Stimulated activated CD8-positive, alpha-beta memory T cell treated with anti-CD3 and anti-CD28 coated beads, Interleukin-4, amount 100 ng/mL, for 1 hour (primary cell): ENCODE measurements at places on chromosomes 1 and 21.

DNA sequence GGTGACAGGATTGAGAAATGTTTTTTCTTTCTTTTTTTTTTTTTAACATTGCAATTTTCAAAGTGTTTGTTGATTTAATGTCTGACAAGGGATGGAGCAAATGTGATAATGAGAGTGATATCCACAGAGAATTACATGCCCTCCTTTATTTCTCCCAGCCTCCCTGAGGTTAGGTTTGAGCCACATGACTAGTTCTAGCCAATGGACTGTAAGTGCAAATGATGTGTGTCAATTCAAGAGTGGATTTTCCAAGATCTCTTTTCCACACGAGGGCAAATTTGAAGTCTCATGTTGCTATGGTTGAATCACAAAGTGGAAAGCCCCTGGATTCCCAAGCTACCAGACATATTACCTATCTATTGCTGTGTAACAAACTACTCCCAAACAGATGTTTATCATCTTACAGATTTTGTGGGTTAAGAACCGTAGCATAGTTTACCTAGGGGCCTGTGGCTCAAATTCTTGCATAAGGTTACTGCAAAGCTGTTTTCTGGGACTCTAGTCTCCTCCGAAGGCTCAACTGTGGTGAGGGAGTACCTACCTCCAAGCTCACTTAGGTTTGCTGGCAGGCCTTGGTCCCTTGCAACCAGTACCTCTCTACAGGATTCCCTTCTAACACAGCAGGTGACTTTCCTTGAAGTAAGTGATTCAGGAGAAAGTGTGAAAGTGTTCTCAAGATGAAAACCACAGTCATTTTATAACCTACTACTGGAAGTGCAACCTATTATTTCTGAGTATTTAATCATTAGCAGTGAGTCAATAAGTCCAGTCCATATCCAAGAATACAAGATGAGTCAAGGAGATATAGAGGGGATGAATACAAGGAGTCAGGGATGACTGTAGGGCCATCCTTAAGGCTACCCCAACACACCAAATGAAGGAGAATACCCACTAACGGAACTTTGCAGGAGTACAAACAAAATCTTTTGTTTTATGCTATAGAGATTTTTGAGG is 533.6 kb downstream of the PTPRC start:
- no peak for DNase-seq

DNA sequence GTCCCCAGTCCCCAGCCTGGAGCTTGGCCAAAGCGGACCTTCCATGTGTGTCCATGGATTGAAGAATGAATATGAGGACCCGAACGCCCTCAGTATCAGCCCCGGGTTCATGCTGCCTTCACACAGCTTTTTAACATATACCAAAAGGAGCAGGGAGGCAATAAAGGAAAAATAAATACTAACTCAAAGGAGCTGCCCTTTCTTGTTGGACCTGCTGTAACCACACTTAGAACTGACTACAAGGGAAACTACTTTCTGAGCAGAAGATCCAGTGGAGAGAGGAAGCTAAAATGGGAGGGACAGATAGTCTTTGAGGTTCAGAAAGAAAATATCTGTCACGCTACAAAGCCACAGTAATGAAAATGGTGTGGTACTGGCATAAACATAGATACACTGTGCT is 48.6 kb downstream of the CNN3 start:
- DNase-seq: no peak

DNA sequence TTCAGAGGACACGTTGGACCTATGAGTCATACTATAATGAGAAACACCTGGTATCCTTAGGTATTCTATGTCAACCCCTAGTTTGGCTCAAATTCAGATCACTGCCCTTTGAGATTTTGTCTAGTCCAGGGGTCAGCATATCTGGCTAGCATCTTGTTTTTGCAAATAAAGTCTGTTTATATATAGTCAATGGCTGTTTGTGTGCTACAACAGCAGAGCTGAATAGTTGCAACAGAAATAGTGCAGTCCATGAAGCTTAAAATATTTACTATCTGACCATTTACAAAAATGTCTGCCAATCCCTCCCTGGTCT is 48.5 kb upstream of the EDEM3 start:
- no peak for DNase-seq

DNA sequence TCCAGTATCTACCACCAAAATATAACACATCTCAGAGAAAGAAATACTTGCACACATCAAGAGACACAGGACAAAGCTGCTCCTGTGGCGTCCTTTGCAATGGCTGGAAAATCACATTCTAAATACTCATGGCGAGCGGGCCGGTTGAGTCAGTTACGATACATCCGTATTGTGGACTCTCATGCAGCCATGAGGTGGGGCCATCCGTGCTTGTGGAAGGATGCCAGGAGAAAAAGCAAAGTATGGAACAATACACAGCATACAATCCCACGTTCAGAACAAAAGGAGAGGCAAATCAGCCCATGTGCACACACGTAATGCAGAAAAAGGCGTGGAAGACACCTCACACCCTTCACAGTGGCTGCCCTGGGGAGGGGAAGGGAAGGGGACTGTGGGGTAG is 13.1 kb downstream of the ATP13A2 start:
- DNase-seq: no peak

GRCh38 chr1:85339089-85339488 is 62.7 kb upstream of the BCL10 start:
- DNase-seq: no peak

GRCh38 chr1:83593073-83593472 is 405.9 kb downstream of the TTLL7 start:
- DNase-seq: no peak

DNA sequence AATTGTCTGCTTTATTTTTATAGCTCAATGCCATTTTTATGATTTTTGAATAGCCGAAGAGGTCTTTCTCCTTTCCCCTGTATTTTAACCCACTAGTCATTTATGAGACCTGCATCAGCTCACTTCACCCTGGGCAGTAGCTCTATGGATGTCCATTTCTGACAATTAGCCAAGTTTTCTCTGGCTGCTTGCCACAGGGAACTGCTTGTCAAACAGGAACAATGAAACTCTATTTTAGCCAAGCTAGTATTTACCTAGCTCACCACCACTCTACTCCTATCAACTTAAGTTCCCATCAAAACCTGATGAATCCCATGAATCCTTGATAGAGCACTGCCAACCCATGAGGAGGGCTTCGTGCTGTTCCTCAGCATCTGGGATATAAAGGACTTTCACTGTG is 406.7 kb downstream of the RWDD3 start:
- DNase-seq: no peak

GRCh38 chr1:197062692-197063091 is 4.4 kb downstream of the F13B start:
- DNase-seq: no peak

- no peak for DNase-seq
These were observed 22.9 kb downstream of the ATP2B4 start for GRCh38 chr1:203649551-203649998.

DNA sequence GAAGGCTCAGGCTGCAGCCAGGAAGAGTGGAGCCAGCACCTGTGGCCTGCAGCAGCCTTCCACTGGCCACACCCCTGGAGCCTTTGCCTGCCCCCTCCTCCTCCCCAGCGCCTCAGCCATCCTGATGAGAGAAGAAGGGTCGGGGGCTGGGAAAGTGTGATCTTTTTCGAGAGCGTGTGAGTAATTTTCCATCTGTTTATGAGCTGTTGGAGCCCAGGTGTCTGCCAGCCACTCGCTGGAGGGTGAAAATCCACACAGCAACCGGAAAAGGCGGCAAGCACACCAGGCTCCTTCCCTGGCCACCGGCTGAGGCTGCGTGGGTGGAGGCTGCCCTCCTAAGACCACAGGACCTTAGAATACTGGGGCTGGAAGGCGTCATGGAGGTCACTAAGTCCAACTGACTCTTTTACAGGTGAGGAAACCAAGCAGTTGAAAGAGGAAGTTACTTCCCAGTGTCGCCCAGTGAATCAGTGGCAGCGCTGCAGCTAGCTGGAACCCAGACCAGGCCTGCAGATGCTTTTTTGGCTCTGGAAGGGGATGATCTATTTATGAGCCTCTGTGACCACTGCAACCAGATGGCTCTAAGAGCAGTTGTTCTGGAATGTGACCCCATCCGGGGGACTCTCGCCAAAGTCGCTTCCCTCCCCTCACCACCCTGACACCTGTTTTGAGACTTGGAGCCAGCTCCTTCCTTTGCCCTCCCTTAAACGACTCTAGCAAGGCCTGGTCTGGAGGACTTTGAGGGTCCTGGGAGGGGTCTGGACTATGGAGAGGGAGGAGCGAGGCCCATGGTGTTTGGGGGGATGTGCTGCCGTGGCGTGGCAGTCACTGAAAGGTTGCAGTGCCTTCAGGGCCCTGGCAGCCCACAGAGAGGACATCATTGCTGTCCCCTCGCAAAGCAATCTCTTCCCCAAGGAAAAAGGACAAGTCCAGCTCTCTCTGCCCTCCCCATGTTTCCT is 54.5 kb downstream of the LGR6 start:
- no peak for DNase-seq

- no peak for DNase-seq
These were observed 1.9 kb downstream of the NTRK1 start for GRCh38 chr1:156862584-156862983.

- no peak for DNase-seq
These were observed 2.0 kb upstream of the NID1 start for GRCh38 chr1:236066828-236067386.

DNA sequence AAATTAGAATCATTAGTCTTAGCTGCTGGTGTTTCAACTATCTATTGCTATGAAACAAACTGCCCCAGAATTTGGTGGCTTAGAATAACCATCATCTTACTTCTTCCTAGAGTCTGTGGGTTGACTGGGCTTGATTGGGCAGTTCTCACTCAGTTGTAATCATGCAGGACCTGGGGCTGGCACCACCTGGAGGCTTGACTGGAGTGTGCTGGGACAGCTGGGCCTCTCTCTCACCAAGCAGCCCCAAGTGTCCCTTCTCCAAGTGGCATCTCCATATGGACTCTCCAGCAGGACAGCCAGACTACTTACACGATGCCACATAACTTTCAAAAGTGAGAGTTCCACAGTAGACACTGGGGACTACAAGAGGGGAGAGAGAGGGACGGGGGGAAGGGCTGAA is 140.3 kb upstream of the ATP1B1 start:
- no peak for DNase-seq

GRCh38 chr1:1022302-1023009 is 2.5 kb downstream of the AGRN start:
- DNase-seq: no peak

DNA sequence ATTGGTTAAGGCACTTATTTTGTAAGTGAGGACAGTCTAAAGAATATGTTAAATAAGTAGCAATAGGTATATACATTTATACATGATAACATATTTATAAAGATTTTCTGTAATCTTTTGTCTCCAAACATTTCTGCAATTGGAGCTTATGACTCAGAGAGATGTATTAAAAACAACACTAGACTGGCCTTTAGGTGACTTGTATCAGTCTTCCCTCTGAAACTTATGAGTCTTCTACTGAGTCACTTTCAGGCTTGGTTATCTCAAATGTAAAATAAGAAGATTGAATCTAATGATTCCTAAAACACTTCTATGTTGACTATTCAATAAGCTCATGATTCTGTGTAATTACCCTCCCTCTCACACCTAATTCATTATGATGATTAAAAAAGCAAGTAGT is 672.6 kb upstream of the NEGR1 start:
- no peak for DNase-seq

DNA sequence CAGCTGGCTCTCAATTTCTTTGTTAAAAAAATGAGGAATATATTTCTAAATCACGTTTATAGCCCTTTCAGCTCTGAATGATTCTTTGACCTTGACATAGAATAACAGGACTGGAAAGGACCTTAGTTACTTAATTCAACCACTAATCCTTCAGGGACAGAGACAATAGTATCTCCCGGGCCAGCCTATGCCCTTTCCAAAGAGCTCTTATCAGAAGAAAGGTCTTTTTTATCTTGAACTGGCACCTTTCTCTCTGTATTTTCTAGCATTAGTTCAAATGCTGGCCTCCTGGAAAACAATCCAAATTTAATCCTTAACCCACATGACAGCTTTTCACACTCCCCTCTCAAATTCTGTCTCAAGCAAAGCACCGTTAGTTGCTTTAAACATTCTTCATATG is 44.8 kb upstream of the FBXO28 start:
- DNase-seq: no peak

- DNase-seq: no peak
These were observed 653.4 kb downstream of the KIF26B start for GRCh38 chr1:245807954-245808719.

- no peak for DNase-seq
These were observed 29.1 kb downstream of the VTCN1 start for GRCh38 chr1:117181630-117182041.

DNA sequence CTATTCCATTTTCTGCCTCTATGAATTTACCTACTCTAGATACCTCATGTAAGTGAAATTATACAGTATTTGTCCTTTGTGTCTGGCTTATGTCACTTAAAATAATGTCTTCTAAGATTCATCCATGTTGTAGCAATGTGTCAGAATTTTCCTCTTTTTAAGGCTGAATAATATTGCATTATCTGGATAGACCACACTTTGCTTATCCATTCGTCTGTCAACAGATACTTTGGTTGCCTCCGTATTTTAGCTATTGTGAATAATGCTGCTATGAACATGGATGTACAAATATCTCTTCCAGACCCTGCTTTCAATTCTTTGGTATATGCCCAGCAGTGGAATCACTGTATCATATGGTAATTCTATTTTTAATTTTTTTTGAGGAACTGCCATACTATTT is 10.1 kb upstream of the CCSAP start:
- no peak for DNase-seq

DNA sequence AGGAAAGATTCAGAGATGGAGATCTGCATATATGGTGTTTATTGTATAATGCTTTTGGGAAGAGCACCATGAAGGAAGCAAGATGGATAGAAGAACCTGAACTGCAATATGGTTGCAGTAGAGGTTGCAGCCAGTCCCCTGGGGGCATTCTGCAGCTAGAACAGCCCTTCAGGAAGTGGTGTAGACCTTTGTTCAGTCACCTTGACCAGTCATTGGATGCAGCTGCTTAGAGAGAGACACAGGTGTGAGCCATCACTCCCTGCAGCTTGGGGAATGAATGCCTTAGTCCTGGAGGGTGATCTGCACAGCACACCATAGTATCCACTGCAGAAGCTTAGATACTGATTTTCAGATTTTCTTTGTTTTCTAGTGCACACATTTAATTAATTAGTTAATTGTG is 42.3 kb downstream of the NEK7 start:
- DNase-seq: no peak

- no peak for DNase-seq
These were observed 364.3 kb upstream of the PTBP2 start for GRCh38 chr1:96357141-96357765.

DNA sequence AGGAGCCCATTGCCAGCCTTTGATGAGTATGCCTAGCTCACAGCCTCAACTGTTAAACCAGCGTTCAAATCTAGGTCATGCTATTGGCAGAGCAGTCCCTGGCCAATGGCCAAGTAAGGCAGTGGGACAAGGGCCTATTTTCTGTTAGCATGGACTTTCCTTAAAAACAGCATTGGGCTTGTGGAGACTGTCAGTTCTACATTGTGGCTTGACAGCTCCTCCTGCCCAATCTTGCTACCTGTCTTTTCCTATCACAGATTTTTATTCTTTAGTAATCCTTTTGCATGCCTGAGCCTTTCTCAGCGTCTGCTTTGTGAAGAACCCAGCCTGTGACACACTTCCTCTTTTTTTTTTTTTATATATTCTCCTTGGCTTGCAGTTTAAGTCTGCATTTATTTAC is 56.4 kb downstream of the DIP2A start:
- DNase-seq: no peak

GRCh38 chr1:24071941-24072340 is 40.0 kb downstream of the MYOM3 start:
- DNase-seq: no peak

GRCh38 chr1:115220340-115221270 is 117.4 kb downstream of the NGF start:
- no peak for DNase-seq
